Activated naive CD8-positive, alpha-beta T cell treated with anti-CD3 and anti-CD28 coated beads, Interleukin-2, amount 50 U/mL, for 16 hours (primary cell): ENCODE measurements at places on chromosomes 16 and 17.
A peak's percentile ranks its signal among the peaks of the same experiment; 100 is the strongest.

DNA sequence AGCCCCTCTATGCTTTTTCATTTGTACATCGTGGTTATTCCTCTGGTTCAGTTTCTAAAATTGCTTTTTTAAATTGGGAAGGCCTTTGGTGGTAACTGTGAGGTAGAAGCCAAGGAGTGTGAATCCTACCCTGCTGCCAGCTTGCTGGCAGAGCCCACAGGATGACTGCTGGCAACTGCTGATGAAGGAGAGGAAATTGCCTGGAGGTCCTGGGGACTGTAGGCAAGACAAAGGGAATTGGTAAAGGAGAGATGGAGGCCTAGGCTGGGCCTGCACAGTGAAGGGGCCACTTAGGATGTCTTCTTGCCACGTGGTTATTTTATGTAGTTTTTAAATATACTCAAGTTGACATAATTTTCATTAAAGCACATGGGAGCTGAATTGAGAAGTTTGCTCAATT is 15.8 kb downstream of the C17orf58 start:
- DNase-seq: no peak

GRCh38 chr17:39667945-39668924 is at the start of gene PNMT:
TSS of gene PNMT (plus strand) at chr17:39668453. CDS start at chr17:39668476, 23 bp downstream.
- DNase-seq: peak; percentile 49

DNA sequence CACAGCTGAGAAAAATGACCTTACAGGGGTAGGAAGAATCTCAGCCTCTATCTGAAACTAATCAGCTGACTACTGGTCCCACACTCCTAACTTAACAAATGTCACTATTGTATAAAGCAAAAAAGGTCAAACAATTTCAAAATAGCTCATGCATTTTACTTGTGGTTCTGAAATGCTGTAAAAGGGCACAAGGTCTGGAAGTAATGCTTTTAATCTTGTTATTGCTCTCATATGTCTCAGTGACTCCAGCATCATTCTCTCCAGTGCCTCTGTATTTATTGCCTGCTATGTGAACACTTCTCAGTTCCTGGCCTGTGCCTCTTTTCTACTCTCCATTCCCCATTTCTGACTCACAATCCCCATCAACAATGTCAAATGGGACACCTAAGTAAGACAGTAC is 937.7 kb downstream of the CDH11 start:
- DNase-seq: no peak

DNA sequence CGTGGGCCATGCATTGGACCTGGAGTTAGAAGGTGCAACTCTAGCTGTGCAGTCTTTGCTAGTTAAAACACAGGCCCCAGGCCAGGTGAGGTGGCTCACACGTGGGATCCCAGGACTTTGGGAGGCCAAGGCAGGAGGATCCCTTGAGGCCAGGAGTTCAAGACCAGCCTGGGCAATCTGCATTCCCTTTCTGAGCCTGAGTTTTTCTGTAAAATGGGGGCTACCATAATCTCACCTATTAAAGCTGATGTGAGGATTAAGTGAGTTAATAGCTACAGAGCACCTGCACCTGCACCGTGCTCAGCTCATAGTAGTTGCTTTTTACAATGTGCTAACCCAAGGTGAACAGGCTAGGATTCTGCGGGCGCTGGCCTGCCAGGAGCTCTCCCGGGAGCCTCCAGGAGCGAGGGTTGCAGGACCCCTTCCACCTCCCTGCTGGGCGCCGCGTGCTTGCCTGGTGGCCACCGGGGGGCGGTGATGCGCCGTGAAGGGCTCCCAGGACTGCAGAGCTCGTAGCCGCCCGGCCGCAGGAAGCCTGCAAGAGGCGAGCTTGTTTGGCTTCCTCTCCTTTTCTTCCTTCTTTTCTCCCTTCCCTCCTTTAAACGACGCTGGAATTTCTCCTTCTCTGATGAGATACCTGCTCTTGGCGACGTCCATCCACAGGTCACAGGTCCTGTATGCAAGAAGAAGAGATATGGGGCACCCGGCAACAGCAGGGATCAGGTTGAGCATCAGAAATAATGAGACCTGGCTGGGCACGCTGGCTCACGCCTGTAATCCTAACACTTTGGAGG is 51.3 kb downstream of the ZFP90 start:
- peak; percentile 19 for DNase-seq

GRCh38 chr16:11672206-11673090 is 4.2 kb downstream of the SNN start:
- DNase-seq: no peak

- no peak for DNase-seq
Observed at GRCh38 chr16:87581857-87582215, 20.5 kb upstream of the JPH3 start.

DNA sequence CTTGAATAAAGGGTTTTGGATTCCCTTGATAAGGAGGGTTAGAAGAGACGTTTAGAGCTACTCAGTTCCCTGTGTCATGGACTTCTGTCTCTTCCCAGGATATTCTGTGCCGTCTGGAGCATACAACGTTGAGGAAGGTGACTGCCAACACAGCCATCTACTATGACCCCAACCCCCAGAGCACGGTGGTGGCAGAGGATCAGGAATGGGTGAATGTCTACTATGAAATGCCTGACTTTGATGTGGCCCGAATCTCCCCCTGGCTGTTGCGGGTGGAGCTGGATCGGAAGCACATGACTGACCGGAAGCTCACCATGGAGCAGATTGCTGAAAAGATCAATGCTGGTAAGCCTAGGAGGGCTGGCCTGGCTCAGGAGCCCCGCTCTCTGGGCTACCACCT is 24.7 kb downstream of the POLR2A start:
- DNase-seq: no peak

- no peak for DNase-seq
Observed at GRCh38 chr17:45060382-45060796, 728 bp upstream of the NMT1 start.

DNA sequence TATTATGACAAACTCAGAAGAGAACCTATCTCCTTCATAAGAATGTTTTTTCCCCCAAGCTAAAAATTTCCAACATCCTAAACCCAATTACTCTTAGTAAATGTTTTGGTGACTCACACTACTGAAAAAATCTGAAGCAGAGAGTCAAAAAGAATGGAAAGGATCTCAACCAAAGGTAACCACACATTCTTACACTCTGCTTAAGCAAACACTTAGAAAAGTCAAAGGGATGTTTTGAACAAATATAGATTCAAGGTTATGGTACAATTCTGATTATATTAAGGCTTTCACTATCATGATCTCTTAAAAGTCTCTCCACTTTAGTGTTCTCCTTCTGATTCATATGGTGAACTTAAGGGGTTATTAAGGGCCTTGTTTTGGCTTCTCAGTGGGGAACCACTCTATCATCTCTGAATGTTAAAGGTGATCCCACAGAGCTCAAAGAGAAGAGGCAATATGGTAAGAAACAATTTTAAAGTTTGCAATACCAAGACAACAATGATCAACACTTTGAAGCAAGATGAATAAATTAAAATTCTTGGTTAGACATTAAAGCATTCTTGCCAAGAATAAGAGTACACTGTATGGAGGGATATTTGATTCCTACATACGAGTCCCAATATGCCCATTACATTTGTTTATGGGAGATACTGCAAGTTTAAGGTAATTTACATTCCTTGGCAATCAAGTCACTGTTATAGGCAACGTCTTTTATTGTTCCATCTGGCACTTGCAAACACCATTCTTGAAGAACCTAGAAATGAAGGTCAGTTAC is 69.2 kb downstream of the CDC27 start:
- DNase-seq: no peak

GRCh38 chr16:24580665-24581064 is 41.3 kb downstream of the RBBP6 start:
- DNase-seq: no peak

- DNase-seq: no peak
Observed at GRCh38 chr17:50808413-50808812, 27.0 kb upstream of the WFIKKN2 start.

- no peak for DNase-seq
Observed at GRCh38 chr16:48099455-48099854, 56.3 kb downstream of the ABCC12 start.

DNA sequence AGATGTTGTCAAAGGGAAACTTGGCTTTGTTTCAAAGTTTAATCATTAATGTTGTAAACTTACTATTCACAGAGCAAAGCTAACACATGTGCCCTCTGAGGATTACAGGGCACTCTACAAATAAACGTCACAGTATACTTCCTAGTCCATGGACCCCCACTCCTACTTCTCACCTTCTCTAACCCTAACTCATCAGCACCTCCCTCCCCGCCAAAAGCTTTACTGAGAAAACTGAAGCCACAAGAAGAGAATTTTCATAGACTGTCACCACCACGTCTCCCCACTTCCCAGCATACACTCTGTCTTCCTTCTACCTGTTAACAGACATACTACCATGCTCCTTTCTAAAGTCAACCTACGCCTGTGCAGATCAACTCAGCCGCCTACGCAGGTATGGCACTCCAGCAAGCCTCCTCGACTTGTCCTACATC is 29.0 kb downstream of the HELZ start:
- DNase-seq: no peak

- no peak for DNase-seq
Observed at GRCh38 chr17:74085434-74085833, 118.0 kb upstream of the RPL38 start.

- no peak for DNase-seq
Observed at GRCh38 chr17:61468263-61468907, 16.2 kb downstream of the TBX4 start.

DNA sequence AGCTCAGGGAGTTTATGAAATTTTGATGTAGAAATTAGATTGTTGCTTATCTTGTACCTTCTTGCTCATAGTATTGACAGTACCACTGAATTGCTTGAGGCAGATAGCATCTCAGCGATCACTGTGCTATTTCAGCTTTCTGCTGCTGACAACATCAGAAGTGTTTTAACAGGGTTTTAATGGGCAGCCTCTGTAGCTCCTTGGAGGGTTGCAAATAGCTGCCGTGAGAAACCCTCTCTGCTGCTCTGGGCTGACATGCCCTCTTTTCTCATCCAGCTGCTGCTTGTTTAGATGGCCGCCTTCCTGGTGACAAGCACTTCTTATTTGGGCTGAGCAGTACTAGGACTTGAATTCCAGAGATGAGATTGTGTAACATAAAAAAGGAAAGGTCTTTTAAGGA is 180.2 kb upstream of the TBX2 start:
- DNase-seq: no peak

GRCh38 chr17:40931311-40931710 is 6.1 kb downstream of the KRT23 start:
- no peak for DNase-seq

- no peak for DNase-seq
Observed at GRCh38 chr16:87303431-87303930, 13.7 kb downstream of the C16orf95 start.

DNA sequence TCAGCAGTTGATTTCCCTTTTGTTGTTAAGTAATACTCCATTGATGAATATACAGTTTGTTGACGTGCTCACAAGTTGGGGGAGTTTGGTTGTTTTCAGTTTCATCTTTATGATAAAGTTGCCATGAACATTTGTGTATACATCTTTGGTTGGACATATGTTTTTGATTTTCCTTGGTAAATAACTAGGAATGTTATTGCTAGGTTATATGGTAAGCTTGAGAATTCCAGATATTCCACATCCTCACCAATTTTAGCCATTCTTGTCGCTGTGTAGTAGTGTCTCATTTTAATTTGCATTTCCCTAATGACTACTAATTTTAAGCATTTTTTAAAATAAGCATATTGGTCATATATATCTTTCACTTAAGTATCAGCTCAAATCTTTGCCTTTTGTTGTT is 55.0 kb upstream of the RASL10B start:
- DNase-seq: no peak

GRCh38 chr17:77045441-77046041 is 95.2 kb upstream of the SEC14L1 start:
- DNase-seq: no peak

DNA sequence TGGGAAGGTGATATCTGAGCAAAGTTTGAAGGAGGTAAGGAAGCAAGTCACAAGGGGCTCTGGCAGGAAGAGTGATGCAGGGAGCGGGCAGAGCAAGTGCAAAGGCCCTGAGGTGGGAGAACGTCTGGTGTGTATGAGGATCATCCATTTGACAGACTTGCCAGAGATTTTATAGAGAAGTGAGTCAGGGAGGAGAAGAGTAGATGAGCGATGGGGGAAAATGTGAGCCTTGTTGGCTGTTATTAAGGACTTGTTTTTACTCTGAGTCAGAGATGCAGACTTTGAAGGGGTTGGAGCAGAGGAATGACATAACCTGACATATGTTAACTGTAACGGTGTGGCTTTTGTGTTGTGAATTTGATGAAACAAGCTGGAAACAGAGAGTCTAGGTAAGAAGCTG is 3.5 kb upstream of the CLEC10A start:
- DNase-seq: no peak

DNA sequence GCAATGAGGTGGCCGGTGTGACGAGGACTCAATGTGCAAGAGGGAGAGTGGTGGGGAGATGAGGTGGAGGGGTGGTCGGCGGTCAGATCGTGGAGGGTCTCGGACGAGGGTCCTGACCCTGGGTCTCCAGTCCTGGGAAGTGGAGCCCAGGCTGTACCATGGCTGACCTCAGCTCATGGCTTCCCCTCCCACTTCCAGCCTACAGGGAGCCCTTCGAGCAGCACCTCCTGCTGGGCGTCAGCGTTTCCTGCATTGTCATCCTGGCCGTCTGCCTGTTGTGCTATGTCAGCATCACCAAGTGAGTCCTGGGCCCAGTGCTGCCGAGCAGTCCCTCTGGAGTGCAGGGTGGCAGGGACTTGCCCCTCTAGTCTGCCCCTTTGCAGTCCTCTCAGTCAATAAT is 41.8 kb downstream of the IL4R start:
- DNase-seq: no peak
